ENCODE measurements at places on chromosomes 7 and 10. TPM values are rescaled to one million over a fixed set of nuclear protein-coding genes. Genes with fewer than 3 reads are reported as not detected.

Gene ACTL6B
- not detected for polyA plus RNA-seq

Gene HOXA9
- not detected for polyA plus RNA-seq

Gene NUB1
- polyA plus RNA-seq = 70.7 TPM

Gene MSMB
- not detected for polyA plus RNA-seq

Gene ENTPD1
- 0.16 TPM for polyA plus RNA-seq

Gene TAS2R4
- polyA plus RNA-seq = not detected

Gene AGR2
- polyA plus RNA-seq = not detected

Gene ITGA8
- polyA plus RNA-seq = not detected

Gene TMEM140
- polyA plus RNA-seq = 36.9 TPM

Gene FAM221A
- 1.8 TPM for polyA plus RNA-seq

Gene CYP3A4
- polyA plus RNA-seq = not detected

Gene TUBAL3
- not detected for polyA plus RNA-seq

Gene TRPV6
- polyA plus RNA-seq = not detected

Gene CADPS2
- not detected for polyA plus RNA-seq

Gene PTN
- not detected for polyA plus RNA-seq

Gene TSPAN13
- 0.12 TPM for polyA plus RNA-seq

Gene LRIT1
- not detected for polyA plus RNA-seq

Gene CFAP70
- 0.31 TPM for polyA plus RNA-seq

Gene SMIM30
- polyA plus RNA-seq = 36.7 TPM

Gene INHBA
- not detected for polyA plus RNA-seq

Gene VPS37D
- 0.14 TPM for polyA plus RNA-seq

Gene CAV2
- polyA plus RNA-seq = not detected

Gene EIF5AL1
- polyA plus RNA-seq = 0.22 TPM

Gene EDRF1
- polyA plus RNA-seq = 11.6 TPM

Gene PRLHR
- not detected for polyA plus RNA-seq

Gene HOXA2
- not detected for polyA plus RNA-seq

Gene RBP4
- not detected for polyA plus RNA-seq

Gene NAT16
- not detected for polyA plus RNA-seq

Gene MMRN2
- polyA plus RNA-seq = 0.11 TPM

Gene PARD3
- 0.51 TPM for polyA plus RNA-seq

Gene CPEB3
- polyA plus RNA-seq = 0.92 TPM

Gene C10orf53
- polyA plus RNA-seq = not detected

Gene GIMAP5
- 506 TPM for polyA plus RNA-seq

Gene CALCR
- polyA plus RNA-seq = not detected

Gene THSD7A
- polyA plus RNA-seq = not detected

Gene KCND2
- polyA plus RNA-seq = not detected

Gene TMEM270
- not detected for polyA plus RNA-seq

Gene ZNF438
- polyA plus RNA-seq = 6.0 TPM

All from naive thymus-derived CD8-positive, alpha-beta T cell (primary cell).